ELR (cell line): ENCODE measurements at places on chromosomes 3 and 15.

DNA sequence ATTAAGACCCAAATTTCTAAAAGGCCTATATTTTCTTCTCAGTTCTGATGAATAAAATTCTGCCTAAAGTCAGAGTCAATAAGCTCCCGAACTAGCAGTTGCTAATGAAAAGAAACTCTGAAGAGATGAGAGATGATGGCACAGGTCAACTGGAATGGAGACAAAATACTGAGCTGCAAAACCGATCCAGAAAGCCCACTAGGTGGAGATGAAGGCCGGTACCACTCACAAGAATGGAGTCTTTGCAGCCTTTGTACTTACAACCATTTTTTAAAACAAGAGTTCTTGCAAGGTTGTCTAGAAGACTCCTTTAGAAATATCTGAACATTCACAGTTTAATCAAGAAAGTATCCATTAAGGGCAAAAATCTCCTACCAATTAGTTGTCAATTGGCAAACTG lies 119.9 kb upstream of the TJP1 start:
- peak; percentile 41 for DNase-seq

DNA sequence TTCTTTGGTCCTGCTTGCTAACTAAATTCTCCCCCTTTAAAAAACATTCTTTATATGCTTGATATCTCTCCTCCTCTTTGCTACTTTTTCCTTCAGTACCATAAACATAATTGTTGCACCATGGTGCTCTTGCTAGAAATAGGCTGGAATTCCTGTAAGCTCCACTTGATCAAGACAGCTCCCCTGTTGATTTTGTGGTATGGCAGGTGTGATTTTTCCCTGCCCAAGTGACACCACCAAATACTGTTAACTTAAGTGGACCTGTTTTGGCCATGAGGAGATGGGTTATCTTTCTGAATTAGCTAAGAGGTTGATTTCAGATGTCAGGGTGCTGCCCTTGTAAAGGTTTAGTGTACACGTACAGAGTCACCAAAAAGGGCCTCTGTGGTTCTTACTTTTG lies 205.3 kb downstream of the CDIN1 start:
- DNase-seq = no peak

- no peak for DNase-seq
Observed at GRCh38 chr3:111924283-111924682, 54.5 kb upstream of the ABHD10 start.

- no peak for DNase-seq
Observed at GRCh38 chr3:56629047-56629446, 54.0 kb downstream of the TASOR start.

- DNase-seq = no peak
Observed at GRCh38 chr3:168476360-168476980, 380.7 kb upstream of the GOLIM4 start.

DNA sequence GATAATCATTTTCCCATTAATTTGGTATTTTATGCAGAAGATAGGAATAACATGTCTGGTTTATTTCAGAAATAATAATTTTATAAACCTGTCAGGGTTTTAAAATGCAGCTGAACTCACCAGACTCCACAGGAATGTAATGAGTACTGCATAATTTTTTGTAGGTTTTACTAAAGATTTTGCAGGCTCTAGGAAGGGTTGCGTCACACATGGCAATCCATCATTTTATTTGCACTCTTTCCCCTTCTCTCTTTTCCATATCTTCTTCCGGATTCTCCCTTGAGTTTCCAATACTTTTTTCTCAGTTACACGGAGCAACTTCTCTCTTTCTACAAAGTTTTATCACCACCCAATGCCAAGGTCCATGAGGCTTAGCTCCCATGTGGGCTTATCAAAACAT lies 234.7 kb downstream of the NFKBIZ start:
- DNase-seq = no peak

GRCh38 chr3:41640076-41640475 lies 321.8 kb downstream of the ULK4 start:
- DNase-seq = peak; percentile 10

DNA sequence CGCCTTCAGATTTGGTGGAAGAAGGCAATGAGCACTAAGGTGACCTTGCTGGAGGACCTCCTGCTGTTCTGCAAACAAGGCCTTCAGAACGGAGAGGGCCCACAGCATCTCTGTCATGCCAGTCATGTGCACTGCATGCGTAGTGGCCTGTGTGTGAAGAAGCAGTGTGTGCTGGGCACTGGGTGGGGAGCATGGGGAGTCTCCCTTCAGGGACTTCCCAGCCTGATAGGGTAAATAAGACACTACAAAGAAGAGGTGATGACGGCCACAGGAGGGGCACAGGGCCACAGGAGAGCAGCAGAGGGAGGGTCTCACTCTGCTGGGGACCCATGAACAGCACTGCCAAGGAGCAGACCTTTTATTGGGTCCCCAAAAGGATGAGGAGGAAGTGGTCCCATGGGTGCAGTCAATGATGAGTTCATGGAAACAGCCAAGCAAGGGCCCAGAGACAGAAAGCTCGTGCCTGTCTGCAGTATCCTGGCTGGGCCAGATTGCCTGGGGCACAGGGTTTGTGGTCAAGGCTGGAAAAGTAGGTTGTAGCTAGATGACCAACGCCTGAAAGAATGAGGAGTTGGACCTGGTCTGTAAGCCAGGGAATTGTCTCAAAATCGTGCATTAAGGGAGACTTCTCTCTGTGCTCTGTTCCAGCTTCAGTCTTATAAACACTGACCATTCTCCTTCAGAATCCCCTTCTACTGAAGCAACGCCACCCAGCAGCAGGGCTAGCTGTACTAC lies 67.8 kb upstream of the SEC61A1 start:
- peak; percentile 88 for DNase-seq

- DNase-seq = peak; percentile 7
Observed at GRCh38 chr15:70127770-70128413, 30.2 kb upstream of the TLE3 start.

- no peak for DNase-seq
Observed at GRCh38 chr3:105199217-105199616, 167.5 kb upstream of the ALCAM start.

GRCh38 chr3:50401978-50402595 lies 42.8 kb upstream of the TMEM115 start:
- no peak for DNase-seq

DNA sequence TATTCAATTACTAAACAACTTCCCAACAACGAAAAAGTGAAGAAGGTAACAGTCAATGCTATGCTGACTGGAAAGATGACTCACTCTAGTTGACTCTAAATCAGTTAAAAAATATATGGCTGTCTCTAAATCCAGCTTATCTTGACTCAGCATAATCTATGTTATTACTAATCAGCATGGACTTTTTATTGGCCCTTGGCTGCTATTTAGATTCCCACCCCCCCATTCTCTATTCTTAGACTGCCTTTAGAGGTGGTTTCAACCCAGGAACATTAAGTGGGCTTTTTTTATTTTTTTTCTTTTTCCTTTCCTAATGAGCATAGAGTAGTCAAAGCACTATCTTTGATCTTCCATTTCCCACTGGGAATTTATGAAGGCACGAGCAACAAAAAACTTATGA lies 1.9 kb downstream of the PCOLCE2 start:
- peak; percentile 89 for DNase-seq

DNA sequence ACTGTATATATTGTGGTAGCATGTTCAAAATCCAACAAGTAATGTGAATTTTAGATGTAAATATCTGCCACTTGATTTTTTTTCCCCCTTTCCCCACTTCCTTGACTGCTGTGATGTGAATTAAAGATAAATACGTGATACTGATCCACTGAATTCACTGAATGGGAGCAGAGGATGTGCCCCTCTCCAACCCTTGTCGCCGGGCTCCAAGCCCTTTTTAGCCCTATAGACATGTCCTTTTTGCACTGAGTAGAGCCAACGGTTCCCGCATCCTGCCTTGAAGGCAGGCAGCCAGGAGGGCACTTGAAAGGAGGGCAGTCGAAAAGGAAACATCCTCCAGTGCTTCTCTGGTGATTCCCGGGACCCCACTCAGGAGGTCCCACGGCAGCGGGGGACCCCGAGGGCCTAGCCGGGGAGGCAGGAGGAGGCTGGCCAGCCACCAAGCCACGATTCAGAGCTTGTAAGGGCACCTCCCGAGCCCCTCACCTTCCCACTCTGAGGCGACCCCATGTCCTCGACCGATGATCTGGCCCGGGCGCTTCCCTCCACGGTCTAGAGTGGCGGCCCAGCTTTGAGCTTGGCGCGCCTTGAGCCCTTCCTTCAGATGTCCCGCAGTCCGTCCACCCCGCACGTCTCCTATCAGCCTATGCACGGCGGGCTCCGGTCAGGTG lies 901 bp upstream of the MANF start:
- peak; percentile 41 for DNase-seq

GRCh38 chr3:127079211-127079610 lies 96.3 kb downstream of the PLXNA1 start:
- DNase-seq = no peak

DNA sequence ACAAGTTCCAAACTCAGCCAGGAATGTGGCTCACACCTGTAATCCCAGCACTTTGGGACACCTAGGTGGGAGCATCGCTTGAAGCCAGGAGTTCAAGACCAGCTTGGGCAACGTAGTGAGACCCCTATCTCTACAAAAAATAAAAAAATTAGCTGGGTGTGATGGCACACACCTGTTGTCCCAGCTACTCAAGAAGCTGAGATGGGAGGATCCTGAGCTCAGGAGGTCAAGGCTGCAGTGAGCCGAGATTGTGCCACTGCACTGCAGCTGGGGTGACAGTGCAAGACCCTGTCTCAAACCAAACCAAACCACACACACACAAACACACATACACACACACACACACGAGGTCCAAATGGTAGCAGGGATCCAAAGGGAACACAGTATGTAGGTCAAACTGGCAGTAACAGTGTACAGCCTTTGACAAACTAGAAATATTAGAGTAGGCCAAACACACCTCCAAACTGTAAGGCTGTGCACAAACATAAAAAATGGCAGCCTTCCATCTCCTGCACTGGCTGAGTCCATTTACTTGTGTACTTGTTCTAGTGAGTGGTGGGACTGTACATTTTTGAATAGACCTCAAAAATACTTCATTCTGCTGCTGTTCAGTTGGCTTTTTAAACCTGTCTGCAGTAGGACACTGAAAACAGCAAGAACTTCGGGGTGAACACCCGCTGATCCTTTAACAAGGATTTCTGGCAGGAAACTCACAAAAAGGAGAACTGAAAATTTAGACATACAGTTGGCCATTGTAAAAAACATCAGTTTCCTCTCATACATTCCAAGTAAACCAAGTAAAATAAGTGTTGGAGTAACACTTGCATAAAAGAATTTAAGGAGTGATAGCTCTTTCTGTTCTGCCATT lies 33.6 kb downstream of the INTS14 start:
- DNase-seq = no peak

DNA sequence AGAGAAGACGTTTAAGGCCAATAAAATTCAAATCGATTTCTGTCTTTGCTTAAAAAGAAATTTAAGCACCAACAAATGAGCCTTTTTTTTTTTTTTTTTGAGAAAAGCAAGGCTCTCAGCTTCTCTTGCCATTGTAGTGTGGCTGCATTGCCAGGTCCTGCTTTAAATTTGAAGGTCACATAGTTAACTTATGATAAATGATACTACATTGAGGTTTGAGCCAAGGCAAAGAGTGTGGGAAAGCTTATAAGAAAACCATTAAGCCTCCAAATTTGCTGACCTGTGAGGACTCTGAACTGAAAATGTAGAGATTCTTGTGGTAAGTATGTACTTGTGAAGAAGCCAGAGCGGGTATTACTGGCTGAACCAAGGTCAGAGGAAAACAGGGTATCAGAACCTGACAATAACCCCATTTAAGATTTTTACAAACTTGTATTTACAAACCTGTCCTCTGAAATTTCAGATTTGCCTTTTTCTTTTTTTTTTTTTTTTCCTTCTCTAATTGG lies 519.7 kb upstream of the RGMA start:
- no peak for DNase-seq

GRCh38 chr3:65955792-65956477 lies 82.8 kb downstream of the MAGI1 start:
- DNase-seq = peak; percentile 87

DNA sequence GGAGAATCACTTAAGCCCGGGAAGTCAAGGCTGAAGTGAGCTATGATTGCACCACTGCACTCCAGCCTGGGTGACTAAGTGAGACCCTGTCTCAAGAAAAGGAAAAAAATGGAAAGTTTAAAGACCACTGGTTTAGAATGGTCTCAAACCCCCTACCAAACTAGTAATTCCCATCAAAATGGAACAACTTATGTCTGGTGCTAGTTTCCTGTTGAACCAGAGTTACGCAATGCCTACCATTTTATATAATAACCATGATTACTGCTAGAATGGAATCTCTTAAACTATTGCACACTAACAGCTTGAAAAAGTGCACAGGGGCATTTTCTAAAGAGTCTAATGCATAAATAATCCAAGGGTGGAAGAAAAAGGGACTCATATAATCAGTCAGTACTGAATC lies 43.6 kb downstream of the DMXL2 start:
- DNase-seq = no peak

DNA sequence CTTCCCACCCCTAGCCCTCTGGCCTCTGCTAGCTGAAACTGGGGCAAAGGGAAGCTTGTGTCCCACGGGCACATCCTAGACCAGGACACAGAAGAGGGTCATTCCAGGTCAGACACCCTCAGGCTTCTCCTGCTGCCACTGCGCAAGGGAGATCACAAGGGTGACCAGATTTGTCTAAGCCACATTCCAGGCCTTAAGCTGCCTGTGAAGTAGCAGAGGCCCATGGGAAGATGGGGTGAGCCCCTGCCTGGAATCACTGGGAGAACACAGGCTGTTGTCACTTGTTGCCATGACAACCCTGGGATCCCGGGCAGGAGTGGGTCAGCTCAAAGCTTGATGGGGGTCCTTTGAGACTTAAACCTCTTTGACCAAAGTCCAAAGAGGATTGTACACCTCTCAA lies 10.8 kb downstream of the STRA6 start:
- DNase-seq = no peak

GRCh38 chr15:42611532-42611931 lies 36.1 kb downstream of the STARD9 start:
- DNase-seq = no peak

DNA sequence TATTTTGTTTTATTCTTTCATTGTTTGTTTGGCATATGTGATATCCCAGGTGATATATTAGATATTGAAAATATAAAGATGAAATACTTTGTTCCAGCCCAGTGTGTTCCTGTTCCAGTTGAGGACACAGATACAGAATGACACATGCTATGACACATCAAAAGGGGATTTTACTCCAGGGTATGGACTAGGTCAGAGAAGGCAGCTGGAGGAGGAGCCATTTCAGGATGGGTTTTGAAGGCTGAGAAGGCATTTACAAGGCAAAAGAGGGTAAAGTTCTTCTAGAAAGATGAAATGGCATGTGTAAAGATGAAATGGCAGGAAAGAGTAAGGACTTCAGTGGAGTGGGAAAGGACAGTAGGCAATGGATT lies 163.8 kb downstream of the ZIC1 start:
- peak; percentile 77 for DNase-seq

GRCh38 chr3:196048922-196049598 lies 32.8 kb downstream of the TFRC start:
- DNase-seq = no peak

- no peak for DNase-seq
Observed at GRCh38 chr3:151203051-151203420, at the start of gene GPR171. TSS of gene GPR171 (minus strand) at chr3:151203216. CDS start at chr3:151199386, 3,830 bp downstream.
